GM12892 (cell line): ENCODE measurements at places on chromosomes 6 and 20.

DNA sequence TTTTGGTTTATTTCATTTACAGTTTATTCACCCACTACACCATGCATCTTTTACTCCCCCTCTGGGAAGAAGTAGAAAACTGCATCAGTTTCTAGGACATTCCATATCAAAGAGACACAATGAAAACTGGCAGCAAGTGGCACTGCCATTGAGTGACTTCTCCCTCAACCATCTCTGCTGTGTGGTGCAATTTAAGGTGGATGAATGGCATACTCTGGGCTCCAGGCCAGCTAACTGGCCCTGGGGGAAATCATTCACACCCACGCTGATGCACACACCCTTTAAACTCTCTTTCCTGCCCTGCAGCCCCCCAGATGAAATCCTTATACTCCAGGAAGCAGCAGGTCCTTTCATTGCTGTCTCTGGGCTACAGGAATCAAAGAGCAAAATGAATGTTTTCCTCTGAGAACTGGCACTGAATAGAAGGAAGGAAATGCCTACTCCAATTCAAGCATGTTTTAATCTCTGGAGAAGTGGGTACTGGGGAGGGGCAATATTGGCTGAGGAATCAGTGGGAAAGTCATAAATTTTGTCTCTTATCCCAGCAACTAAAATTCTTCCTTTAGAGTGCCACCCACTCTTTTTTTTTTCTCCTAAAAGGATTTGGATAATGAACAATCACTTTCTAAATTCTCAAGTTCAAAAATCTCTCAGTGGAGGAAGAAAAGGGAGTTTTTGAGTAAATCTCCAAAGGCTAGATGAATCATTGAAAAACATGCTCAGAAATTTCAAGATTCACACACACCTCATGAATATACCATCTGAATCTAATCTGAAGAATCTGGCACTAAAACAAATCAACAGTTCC lies 16.9 kb upstream of the RFPL4B start:
- DNase-seq, result no peak

GRCh38 chr6:56866917-56867522 lies 87.9 kb upstream of the BEND6 start:
- no peak for DNase-seq

DNA sequence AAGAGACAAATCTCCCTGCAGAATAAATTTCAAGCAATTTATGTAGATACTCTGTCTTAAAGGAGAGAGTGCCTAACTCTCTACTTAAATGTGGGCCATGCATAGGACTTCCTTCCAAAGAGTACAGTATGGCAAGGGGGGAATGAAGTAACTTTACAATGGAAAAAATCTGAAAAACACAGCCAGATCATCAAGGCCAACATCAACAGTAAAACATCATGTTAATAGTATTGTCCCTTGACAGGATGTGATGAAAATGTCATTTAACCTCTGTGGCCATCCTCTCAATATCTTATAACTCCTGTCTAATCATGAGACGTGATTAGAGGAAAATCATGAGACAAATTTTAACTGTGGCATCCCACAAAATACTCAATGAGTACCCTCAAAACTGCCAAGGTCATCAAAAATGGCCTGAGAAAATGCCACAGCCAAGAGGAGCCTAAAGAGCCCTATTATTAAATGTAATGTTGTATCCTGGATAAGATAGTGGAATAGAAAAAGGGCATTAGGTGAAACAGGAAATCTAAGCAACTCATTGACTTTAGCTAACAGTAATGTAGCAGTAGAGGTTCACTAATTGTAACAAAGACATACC lies 47.5 kb downstream of the CNBD2 start:
- no peak for DNase-seq

- DNase-seq, result no peak
Measured at GRCh38 chr6:149190224-149190831, 127.2 kb upstream of the TAB2 start.

GRCh38 chr6:124872361-124873065 lies 89.7 kb upstream of the RNF217 start:
- no peak for DNase-seq

DNA sequence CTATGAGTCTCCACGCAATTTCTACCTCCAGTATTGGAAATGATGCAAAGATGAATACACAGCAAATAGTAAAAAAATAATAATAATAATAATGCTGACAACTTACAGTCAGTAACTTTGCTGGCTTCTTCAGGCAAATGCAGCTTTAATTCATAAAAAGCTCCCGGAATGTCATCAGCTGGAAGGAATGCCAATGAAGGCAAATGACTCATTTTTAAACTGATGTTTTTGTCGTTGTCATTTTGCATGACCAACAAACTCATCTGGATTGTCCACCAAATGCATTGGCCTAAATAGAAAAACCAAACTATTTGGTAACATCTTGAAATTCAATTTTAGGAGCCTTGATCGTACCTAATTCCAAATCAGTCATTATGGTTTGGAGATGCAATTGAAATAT lies 217.1 kb downstream of the ALDH8A1 start:
- DNase-seq, result no peak

GRCh38 chr20:48849299-48849698 lies 21.5 kb upstream of the PREX1 start:
- no peak for DNase-seq

- no peak for DNase-seq
Measured at GRCh38 chr6:166839569-166839968, 116.8 kb downstream of the RNASET2 start.

GRCh38 chr6:119736296-119737021 lies 386.9 kb upstream of the MAN1A1 start:
- DNase-seq, result no peak

GRCh38 chr6:42791706-42792320 lies 10.0 kb downstream of the BICRAL start:
- no peak for DNase-seq

GRCh38 chr20:52619101-52619500 lies 353.1 kb upstream of the TSHZ2 start:
- DNase-seq, result no peak

GRCh38 chr6:89615882-89616281 lies 22.7 kb downstream of the LYRM2 start:
- no peak for DNase-seq
